Fibroblast of the aortic adventitia (primary cell): ENCODE measurements at places on chromosomes 1 and 21.

DNA sequence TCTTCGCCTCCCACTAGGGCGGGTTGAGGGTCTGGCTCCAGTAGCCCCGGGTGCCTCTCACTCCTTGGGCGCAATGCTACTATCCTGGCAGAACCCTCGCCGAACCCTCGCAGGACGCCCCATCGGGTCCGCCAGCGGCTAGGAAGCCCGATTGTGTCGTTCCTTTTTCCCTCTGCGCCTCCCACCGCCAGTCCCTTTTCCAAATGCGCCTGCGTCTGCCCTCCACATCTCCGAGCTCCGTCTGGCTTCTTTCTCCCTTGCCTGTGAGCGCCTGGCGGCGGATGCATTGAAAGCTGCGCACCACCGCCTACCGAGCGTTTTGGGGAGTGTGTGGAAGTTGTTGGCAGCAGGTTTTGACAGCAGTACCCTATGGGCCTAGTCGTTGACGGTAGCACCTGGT, 1.0 kb upstream of the DIRAS3 start:
- DNase-seq = peak; percentile 66

- DNase-seq = peak; percentile 78
Observed at GRCh38 chr1:160284220-160284781, 632 bp downstream of the PEX19 start.

- no peak for DNase-seq
Observed at GRCh38 chr21:38265166-38265565, 8.4 kb downstream of the KCNJ15 start.

DNA sequence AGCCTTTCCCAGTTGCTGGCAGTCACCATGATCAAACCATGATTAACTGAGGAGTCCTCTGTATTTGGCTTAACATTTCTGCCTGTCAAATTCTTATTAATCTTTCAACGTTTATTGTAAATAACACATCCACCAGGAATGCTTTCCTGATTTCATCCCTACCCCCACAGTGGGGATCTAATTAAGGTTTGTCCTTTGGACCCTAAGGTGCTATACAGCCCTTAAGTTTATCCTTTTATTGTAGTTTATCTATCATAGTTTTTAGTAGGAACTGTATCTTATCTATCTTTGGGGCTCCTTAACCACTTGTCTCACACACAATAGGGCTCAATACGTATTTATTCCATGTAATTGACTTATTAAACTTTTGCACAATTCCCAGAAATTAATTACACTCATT, 61.0 kb downstream of the SPATA46 start:
- no peak for DNase-seq
